ENCODE measurements at places on chromosomes 7 and 10.
A peak's percentile ranks its signal among the peaks of the same experiment; 100 is the strongest.

DNA sequence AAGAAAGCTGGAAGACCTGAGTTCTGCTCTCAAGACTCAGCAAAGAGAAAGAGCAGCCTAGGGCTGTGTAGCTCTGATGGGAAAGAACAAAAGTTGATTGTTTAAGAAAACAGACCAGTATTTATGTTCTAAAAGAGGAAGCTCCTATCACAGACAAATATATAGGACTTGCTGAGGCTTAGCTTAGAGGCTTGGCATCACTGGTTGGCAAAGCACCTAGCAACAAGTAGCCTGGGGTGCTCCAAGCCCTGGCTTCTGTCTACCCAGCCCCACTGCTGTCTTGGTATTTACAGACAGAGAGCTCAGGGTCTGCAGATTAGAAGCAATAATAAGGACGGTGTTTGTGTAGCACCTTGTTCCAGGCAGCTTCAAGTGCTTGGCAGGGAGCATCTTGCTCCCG is 36.9 kb upstream of the CCDC3 start:
- DNase-seq, result no peak

GRCh38 chr10:6382081-6382480 is 179.3 kb downstream of the PFKFB3 start:
- DNase-seq, result no peak

GRCh38 chr10:10831085-10831484 is 186.6 kb upstream of the CELF2 start:
- DNase-seq, result peak; percentile 86

DNA sequence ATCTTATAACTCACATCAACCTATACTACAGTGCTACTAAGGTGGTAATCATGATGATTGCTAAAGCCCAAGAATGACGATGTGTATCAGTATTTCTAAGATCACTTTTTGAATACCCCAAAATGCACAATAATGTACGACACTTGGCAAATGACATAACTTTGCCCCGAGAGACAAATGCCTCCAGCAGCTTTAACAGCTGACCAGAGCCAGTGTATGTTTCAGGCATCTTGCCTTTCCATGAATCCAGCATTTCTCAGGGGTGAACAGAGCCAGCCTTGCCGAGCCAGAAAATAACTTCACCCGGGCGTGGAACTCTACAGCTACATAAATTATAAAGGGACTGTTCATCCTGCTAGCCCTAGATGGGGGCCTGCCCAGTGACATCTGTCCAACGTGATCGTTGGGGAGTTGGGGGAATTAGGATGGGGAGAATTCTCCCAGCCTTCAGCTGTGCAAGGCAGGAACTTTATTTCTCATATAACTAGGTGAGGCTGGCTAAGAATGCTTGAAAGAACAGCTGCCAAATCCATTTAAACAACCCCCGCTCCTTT is 1.8 kb downstream of the IGFBP3 start:
- no peak for DNase-seq

DNA sequence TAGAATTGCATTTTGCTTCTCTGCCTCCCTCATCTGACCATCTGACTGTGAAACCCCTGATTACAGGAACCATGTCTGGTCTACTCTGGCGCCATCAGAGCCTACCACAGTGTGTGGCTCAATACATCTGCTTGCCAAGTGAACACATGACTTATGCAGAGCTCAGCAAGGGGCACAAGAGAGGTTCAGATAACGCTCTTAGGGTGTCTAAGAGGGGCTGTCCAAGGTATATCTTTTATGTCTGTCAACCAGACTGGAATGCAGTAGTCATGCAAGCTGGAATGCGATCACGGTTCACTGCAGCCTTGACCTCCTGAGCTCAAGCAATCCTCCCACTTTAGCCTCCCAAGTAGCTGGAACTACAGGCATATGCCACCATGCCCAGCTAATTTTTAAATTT is 10.3 kb upstream of the RRP12 start:
- DNase-seq, result peak; percentile 74

- DNase-seq, result peak; percentile 96
Measured at GRCh38 chr10:88702848-88703597, 3.0 kb upstream of the LIPK start.

GRCh38 chr10:58588673-58589265 is 76.1 kb downstream of the BICC1 start:
- peak; percentile 46 for DNase-seq

- DNase-seq, result no peak
Measured at GRCh38 chr10:80421050-80421706, 12.8 kb downstream of the PRXL2A start.

GRCh38 chr7:152145853-152146466 is 120.5 kb downstream of the GALNT11 start:
- DNase-seq, result peak; percentile 61

DNA sequence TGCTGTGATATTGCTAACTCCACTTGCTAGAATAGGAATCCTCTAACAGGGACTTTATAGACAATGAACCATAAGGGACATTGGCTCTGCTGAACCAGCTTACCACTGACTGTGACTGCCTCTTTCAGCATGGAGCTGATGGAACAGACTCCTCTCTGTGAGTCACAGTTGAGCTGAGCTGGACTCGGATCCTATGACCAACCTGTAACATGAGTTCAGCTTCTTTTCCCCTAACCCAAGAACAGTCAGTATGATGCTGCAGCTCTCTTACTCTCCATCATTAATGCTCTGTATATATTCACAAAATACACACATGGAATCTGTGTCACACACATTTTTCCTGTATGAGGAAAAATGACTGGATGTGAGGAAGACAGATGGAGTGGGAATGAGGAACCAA is 177.9 kb upstream of the BET1 start:
- peak; percentile 89 for DNase-seq

GRCh38 chr7:52944921-52945320 is 90.5 kb upstream of the POM121L12 start:
- peak; percentile 89 for DNase-seq

GRCh38 chr10:94205396-94205831 is 157.3 kb downstream of the NOC3L start:
- peak; percentile 18 for DNase-seq

Data from renal cortical epithelial cell (primary cell).